ENCODE measurements at places on chromosomes 3 and 15.

- DNase-seq, result no peak
Measured at GRCh38 chr15:34271493-34271892, 46.7 kb downstream of the EMC4 start.

- no peak for DNase-seq
Measured at GRCh38 chr3:191637611-191638010, 176.6 kb downstream of the PYDC2 start.

DNA sequence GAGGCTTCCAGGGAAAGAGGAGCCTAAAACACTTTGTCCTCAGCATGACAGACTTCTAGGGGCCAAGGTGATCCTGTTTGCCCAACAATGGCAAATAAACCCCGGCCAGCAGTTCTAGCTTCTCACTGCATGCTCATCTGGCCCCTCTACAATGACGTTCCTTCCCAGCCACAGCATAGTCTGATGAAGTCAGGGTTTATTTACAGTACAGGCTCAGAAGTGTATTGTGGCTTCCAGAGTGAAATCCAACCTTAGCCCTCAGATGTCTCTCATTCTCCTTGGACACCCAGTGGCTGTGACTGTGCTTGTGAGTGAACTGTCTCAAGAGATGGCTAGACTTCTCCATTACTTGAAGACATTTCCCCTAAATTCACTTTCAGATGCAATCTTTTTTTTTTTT is 40.8 kb downstream of the BFSP2 start:
- no peak for DNase-seq

DNA sequence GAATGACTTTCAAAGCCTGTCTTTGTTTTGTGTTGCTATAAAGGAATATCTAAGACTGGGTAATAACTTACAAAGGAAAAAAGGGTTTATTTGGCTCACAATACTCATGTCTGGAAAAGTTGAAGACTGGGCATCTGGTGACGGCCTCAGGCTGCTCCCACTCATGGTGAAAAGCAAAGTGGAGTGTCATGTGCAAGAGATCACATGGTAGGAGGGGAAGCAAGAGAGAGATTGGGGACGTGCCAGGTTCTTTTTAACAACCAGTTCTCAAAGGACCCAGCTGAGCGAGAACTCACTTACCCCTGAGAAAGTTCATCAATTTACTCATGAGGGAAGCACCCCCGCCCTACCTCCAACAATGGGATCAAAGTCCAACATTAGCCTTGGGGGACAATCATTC is 929.4 kb downstream of the ROBO1 start:
- DNase-seq, result peak; percentile 30

GRCh38 chr3:135090020-135090717 is 295.1 kb downstream of the EPHB1 start:
- DNase-seq, result no peak

GRCh38 chr15:78921517-78921916 is 23.3 kb downstream of the CTSH start:
- no peak for DNase-seq

GRCh38 chr15:84981711-84982300 is at the start of gene PDE8A:
PDE8A (plus strand) TSS chr15:84981856; CDS start chr15:84982163, 307 bp downstream.
- DNase-seq, result peak; percentile 63

- DNase-seq, result no peak
Measured at GRCh38 chr3:184887574-184887973, 75.6 kb downstream of the VPS8 start.

GRCh38 chr3:177174607-177175170 is 22.6 kb downstream of the TBL1XR1 start:
- DNase-seq, result no peak

DNA sequence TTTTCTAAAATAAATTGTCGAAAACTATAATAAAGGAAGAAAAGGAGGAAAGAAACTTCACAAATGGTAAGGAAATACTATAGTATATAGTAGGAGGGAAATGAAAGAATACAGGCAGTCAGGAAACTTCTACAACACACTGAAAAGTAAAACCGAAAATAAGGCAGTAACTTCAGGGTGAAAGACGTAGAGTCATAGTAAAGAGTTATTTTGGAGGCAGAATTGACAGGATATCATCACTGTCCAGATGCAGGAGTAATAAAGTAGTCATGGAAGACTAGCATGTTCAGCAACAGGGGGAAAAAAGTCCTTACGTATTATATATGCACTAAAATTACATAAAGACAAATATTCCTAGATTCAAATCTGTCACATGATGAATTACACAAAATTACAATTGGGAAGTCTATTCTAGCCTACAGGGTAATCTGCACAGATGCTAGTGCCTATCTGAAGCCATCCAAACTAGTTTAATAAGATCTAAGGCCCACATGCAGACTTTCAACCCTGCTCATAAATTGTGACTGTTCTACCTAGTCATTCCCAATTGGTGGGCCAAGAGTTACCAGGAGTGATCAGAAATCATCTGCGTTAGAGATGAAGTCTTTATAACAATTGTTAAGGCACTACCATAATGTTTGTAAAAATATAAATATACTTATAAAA is 14.0 kb downstream of the VPS13C start:
- no peak for DNase-seq

GRCh38 chr3:189836795-189837194 is 205.6 kb downstream of the TP63 start:
- DNase-seq, result no peak

- DNase-seq, result peak; percentile 31
Measured at GRCh38 chr3:183253528-183254486, 754 bp downstream of the B3GNT5 start.

- peak; percentile 49 for DNase-seq
Measured at GRCh38 chr3:94862703-94863102, 799.8 kb downstream of the NSUN3 start.

- DNase-seq, result no peak
Measured at GRCh38 chr3:3753416-3753815, 45.8 kb upstream of the LRRN1 start.

DNA sequence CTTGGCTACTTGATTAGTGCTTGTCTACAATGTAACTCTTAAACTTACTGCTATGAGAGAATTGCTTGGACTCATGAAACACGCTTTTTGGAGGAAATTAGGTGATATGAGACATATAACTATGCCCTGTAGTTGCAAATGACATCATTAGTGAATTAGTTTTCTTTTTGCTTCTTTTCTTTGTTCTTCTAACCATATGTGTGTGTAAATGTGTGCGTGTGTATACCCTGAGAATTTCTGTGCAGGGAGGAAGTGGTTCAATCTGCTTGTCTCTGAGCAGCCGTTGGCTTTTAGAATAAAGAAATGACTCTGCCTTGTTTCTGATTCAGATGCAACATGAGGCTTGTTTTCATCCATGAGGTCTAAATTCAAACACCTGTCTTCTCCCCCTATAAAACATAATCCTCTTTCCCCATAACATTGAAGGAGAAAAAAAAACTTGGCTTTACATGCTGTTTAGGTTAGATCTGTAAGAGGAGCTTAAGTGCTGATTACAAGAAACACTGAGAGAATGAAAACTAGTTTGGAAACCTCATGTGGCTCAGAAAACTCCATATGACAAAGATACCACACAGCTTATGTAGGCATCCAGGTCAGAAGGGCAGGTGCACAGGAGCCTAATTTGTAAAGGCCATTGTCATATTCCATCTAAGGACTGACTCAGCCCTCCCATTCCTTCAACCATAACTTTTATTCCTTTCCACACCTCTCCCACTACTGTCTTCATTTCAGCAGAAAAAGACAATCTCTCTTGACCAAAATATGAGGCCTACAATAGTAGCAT is 30.5 kb upstream of the BLM start:
- DNase-seq, result no peak

DNA sequence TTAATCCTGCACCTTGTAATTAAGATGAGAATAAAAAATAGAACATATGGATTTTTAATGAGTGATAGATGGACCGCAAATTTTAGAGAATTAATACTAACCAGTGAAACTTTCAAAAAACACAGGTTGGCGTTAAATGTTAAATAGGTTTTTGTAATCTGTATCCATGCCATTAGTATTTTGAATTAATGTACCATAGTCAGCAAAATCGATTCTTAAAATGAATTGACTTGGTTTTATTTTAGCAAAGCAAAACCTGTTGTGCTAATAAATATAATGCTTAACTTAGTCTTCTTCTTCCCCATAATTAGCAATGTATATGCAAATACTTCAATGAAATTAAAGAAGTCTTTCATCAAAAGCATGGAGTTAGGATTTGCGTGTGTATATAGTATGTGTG is 63.1 kb downstream of the EPHA6 start:
- DNase-seq, result no peak

DNA sequence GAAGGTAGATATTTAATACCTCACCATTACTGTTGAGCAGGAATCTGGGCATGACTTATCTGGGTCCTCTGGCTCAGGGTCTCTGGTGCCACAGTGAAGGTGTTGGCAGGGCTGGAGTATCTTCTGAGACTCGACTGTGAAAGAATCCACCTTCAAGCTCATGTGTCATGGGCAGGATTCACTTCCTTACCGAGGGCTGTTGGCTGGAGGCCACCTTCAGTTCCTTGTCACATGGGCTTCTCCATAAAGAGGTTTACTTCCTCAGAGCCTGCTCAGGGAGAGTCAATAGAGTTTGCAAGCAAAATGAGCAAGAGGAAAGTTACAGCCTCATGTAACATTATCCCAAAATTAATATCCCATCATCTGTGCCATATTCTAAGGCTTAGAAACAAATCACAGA is 459.5 kb downstream of the NR2F2 start:
- DNase-seq, result no peak

DNA sequence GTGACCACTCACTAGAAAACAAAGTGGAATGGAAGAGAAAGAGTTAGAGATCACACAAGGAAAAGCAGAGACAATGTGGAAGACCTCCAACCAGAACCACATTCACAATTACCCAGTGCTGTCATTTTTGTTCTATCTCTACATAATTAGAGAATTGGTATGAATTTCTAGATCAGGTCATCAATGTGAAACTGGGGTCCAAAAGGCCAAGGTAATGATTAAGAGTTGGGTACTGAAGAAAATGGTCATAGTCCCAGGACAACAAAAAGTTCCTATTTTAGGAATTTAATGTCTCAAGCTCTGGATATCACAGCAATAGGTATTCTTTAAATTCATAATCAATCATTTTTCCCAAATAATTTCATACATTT is 84.7 kb upstream of the PPIB start:
- no peak for DNase-seq

- DNase-seq, result no peak
Measured at GRCh38 chr3:17399586-17399985, 342.8 kb downstream of the TBC1D5 start.

GRCh38 chr15:78389322-78389721 is 48.7 kb upstream of the IREB2 start:
- no peak for DNase-seq

GRCh38 chr3:135218304-135218703 is 423.2 kb downstream of the EPHB1 start:
- DNase-seq, result no peak

- DNase-seq, result no peak
Measured at GRCh38 chr3:13705051-13705450, 156.1 kb downstream of the FBLN2 start.

- DNase-seq, result no peak
Measured at GRCh38 chr3:36695769-36696137, 68.6 kb downstream of the DCLK3 start.

DNA sequence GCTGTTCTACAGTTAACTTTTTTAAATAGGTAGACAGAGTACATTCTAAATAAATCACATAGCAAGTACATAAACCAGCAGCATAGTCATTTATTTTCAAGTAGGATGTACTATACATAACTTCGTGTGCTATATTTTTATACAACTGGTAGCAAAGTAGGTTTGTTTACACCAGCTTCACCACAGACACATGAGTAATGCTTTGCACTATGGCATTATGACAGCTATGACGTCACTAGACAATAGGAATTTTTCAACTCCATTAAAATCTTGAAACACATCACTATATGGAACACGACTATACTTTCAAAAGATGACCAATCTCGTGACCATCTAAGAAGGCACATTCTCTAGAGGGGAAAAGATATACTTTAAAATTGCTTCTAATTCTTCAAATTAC is 3.5 kb downstream of the TEX55 start:
- no peak for DNase-seq

DNA sequence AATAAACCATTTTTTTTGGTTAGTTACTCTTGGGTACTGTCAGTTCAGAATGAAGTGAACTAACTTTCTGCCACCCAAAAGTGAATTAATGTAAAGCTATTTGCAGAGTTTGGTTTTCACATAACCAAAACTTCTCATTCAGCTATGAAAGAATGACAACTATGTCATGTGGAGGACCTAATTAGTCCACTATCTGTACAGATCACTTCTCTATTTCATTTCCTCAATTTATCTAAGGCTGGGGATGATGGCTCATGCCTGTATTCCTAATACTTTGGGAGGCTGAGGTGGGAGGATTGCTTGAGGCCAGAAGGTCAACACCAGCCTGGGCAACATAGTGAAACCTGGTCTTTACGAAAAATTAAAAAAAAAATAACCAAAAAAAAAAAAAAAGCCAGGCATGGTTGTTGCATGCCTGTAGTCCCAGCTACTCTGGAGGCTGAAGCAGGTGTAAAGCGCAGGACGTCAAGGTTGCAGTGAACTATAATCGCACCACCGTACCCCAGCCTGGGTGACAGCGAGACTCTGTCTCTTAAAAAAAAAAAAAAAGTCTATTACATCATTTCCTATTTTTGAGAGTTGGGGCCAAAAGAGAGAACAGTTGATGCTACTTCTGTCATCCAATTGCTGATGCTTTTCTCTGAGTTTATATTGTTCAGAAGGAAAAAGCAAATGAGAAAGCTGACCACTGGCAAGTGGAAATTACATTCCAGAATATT is 8.7 kb downstream of the HYPK start:
- no peak for DNase-seq

GRCh38 chr3:64708456-64708855 is 20.7 kb upstream of the ADAMTS9 start:
- DNase-seq, result no peak

GRCh38 chr3:156619376-156619775 is 55.0 kb upstream of the TIPARP start:
- DNase-seq, result no peak

- no peak for DNase-seq
Measured at GRCh38 chr3:124347418-124347817, 355.5 kb upstream of the ROPN1 start.

DNA sequence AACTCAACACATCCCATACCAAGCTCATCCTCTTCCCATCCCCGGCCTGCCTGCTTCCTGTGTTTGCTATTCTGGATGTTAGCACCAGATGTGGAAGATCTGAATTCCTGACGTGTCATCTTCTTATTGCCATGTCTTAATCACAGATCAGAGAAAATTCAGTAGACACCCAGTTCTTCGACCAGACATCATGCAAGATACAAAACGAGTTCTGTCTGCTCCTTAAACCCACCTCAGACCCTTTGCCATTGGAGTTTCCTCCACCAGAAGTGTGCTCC is 52.0 kb downstream of the FGD5 start:
- DNase-seq, result no peak

GRCh38 chr3:183308751-183309150 is 55.7 kb downstream of the B3GNT5 start:
- DNase-seq, result no peak

GRCh38 chr3:31268868-31269267 is 263.9 kb upstream of the STT3B start:
- DNase-seq, result no peak

GRCh38 chr3:46065294-46065705 is 38.0 kb upstream of the XCR1 start:
- DNase-seq, result peak; percentile 19

- no peak for DNase-seq
Measured at GRCh38 chr3:195129644-195130492, 141.1 kb downstream of the XXYLT1 start.

Measured in BE2C (cell line).